ENCODE measurements at places on chromosomes 3 and 15.

DNA sequence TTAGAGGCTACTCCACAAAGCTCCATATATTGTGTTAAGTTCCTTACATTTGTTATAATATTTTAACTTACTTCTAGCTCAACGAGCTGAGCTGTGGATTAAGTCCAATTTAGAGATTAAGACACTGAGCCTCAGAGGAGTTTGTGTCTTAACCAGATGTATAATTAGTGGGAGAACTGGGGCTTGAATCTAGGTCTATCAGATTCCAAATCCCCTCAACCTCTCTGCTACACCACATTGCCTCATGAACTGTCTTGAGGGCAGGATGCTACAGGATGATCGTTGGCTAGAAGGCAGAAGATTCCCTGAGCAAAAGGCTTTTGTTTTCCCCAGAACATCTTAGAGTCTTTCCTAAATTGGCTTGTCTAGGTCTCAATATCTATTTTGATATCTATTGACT is 890.8 kb downstream of the NAALADL2 start:
- no peak for DNase-seq

DNA sequence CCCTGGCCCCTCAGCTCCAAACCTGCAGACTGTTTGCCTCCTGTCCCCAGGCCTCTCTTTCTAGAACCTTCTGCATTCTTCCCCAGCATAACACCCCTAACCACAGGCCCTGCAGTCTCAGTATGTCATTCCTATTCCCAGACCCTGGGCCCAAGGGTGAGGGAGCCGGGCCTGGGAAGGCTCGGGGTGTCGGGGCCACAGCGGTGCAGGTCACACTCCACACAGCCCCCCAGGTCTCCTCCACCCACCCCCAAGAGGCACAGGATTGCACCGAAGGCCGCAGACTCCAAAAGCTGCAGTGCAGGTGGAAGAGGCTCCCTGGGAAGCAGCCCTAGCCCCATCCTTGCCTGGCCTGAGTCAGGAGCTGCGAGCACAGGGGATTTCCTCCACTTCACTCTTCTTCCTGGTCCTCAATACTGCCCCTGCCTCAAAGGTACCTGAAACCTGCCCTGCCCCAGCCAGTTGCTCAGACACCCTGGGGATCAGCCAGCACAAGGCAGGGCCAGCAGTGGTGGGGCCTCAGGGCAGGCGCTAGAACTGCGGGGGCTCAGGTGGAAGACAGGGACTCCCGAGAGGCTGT is 31.1 kb downstream of the TNK2 start:
- DNase-seq = no peak

DNA sequence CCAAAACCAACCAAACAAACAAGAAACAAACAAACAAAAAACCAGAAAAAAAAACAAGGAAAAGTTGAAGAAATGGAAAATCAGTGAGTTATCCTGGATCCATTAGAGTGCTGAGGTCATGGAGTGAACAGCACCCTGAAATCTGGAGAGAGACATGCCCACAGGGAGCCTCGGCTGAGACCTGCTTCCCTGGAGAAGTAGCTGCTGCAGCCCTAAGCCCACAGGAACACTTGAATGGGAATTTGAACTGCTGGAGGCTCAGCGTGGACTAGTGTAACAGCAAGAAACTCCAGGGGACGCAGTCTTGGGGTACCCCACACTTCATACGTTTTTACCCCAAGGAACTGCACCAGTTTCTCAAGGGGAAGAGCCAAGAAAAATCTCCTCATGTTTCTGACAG is 144.1 kb upstream of the UBE3A start:
- DNase-seq = no peak

DNA sequence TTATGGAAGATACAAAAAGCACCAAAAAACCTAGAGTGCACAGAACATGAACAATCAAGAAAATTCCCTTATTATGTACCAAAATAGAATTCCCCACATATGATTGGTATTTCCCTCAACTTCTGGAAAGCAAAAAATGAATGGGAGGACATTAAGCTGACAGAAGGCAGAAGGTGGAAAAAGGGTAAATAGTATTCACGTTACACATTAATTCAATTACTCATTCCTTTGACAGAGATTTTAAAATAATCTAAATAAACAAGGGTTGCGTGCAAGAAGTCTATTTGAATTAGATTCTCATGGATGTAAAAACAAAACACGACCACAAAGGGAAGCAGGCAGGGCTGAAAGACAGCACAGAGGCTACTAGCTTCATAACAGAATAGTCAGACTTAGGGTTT is 260.5 kb upstream of the ZPLD1 start:
- no peak for DNase-seq

DNA sequence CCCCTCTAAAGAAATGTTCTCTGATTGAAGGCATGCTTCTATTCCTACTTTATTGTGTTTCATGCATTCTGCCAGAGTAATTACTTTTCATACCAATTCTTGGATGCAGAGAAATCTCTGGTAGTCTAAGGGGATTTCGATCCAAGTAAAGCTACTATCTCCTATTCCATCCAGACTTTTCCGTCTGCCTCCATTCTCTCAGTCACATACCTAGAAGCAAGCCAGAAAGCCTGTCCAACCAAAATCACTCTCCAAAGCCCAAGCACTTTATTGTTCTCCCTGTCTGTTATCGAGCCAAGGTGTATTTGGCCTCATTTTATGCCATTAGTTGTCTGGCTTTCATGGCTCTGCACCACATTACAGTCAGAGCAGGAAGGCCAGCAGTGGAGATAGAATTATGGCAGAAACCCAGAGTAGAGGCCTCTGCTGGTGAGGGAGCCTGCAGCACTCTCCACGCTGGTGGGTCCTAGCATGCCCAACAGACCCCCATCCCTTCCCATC is 95.9 kb downstream of the SLC49A4 start:
- no peak for DNase-seq

DNA sequence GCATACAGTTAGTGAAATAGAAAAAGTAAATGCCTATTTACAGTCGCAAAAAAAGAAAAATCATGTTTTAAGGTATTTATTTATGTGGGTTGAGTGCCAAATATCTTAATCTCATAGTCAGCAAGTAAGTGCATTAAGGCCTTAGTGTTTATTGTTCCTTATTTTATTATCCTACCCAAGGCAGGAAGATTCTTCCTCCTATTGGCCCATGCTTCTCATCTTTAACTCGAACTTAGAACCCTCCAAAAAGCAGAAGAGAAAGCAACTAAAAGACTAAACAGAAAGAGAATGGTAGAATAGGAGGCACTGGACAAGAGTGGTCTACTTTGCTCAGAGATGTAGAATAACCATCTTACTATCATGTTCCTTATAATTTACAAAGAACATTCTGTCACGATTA is 7.5 kb downstream of the RFX7 start:
- DNase-seq = no peak

- DNase-seq = no peak
Observed at GRCh38 chr3:25021816-25022215, 406.2 kb upstream of the RARB start.

GRCh38 chr3:30547716-30548115 is 58.7 kb upstream of the TGFBR2 start:
- DNase-seq = no peak

GRCh38 chr3:66753670-66754069 is 244.4 kb upstream of the KBTBD8 start:
- no peak for DNase-seq

- DNase-seq = no peak
Observed at GRCh38 chr3:23653647-23654525, 151.9 kb upstream of the UBE2E1 start.

- no peak for DNase-seq
Observed at GRCh38 chr15:63057468-63058345, 15.2 kb downstream of the TPM1 start.

DNA sequence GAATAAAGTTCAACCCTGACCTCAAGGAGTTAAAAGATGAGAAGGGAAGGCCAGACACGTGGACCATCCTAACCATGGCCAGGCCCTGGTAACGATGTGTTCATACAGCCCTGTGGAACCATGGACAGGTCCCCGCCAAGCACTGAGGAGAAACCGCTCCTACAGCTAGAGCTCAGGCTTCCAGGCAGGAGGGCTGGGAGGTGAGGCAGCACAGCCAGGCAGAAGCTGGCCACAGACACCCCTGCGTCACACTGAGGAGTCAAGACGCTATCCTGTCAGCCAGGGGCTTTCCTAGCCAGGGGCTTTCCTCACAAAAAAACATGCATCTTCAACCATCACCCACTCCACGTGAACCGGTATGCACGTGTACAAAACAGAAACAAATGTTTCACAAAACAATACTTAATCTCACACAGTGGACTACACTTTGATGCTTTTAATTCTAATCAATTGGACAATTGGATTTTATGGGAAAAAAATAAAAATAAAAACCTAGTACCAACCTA is 73.2 kb downstream of the TBC1D2B start:
- no peak for DNase-seq

DNA sequence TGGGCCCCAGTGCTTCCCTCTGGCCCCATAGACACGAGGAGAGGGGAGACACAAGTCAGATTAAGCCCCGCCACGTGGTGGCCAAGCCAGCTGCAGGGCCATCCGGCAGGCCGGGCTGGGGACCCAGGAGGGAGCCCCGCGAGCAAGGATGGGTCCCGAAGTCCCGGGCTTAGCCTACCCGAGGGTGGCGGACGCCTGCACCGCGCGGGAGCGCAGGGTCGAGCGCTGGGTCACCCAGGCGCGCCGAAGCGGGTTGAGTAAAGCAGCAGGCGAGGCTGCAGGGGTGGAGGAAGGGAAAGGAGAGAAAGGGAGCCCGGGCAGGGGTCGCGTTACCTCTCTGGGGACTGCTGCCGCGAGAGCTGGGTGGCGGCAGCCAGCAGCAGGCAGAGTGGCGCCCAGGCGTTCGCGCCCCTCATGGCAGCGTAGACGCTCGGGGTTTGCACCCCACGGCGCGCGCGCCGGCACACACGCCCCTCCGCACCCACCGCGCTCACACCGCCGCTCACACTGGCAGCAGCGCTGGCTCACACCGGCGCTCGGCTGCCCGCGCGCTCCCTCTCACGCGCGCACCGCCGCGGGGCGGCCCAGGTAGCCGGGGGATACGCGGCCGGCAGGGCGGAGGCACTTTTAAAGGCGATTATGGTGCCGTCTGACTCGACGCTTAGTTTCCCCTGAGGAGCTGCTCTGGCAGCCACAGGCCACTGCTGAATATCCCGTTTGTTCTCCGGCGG is at the start of gene PCOLCE2:
TSS of gene PCOLCE2 (minus strand) at position 603 of the 731 bp plus-strand sequence. CDS start at position 416, 187 bp downstream.
- peak; percentile 56 for DNase-seq

GRCh38 chr3:187777331-187777941 is 32.2 kb upstream of the BCL6 start:
- peak; percentile 62 for DNase-seq

DNA sequence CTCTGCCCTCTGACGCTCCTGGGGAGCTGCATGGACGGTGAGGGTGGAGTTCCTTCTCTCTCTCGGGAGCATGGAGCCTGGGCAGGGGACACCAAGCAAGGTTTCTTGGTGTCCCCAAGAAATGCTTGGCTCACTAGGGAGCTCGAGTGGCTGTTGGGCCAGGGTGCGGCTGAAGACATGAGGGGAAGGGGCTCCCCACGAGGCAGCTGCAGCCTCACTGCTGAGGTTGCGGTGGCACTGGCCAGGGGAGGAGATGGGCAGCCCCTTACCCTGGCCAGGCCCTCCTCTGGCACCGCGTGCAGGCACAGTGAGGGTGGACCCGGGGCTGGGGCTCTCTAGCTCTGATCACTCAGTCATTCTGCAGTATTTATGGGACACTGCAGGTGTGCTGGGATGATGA is 43.5 kb upstream of the SLC41A3 start:
- DNase-seq = peak; percentile 5

GRCh38 chr3:41848753-41849574 is 112.9 kb downstream of the ULK4 start:
- DNase-seq = no peak

DNA sequence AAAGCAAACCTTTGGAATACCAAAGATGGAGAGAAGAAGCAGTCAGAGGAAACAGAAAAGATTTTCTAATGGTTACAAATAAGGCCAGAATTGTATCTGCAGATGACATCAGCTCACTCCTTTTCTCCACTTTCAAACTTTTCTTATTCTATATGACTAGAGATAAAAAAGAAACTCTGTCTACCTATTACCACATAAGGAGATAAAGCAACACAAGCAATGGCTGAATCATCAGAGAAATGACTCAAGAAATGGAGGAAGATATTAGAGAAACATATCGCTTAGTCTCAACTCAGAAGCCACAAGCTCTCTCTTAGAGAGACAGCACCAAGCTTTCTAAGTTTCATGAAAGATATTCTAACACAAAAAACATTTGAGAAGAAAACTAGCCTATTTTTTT is 784.0 kb downstream of the ZPLD1 start:
- DNase-seq = no peak

- peak; percentile 62 for DNase-seq
Observed at GRCh38 chr3:9808345-9809037, 1.6 kb upstream of the TTLL3 start.

GRCh38 chr15:55060836-55061235 is 135.9 kb downstream of the RSL24D1 start:
- DNase-seq = no peak

DNA sequence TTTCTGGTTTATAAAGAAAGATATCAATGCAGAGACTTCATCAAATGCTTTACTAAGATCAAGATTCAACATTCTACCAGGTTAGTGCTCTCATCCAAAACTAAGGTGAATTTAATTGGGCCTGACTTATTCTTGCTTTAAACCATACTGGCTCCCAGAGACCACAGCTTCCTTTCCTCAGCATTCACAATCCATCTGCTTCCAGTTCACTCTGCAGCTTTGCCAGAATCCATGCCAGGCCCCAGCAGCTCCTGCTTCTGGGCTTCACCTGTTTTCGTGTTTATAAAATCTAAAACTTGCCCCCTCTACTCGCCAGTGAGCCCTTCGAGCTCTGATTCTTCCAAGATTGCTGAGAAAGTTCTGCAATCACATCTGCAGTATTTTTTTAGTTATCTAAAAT is 2.3 kb downstream of the CPB1 start:
- DNase-seq = no peak

DNA sequence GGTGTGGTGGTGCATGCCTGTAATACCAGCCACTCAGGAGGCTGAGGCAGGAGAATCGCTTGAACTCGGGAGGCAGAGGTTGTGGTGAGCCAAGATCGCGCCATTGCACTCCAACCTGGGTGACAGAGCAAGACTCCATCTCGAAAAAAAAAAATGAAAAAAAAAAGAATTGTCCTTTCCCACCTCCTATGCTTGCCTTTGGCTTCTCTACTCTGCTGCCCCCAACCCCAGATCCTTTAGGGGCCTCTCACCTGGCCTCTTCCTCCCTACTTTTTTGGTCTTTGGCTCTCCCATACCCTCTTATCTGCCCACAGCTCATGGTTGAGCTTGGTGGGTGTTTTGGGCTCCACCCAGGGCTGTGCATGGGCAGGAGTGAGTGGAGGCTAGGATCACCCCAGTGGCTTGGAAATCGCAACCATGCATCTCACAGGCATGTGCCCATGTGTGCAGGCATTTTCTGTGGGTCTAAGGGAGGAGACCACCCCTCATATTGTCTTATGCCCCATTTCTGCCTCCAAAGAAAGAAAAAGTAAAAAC is 2.1 kb upstream of the SHISA5 start:
- DNase-seq = no peak

GRCh38 chr15:54373332-54373731 is 395.1 kb downstream of the UNC13C start:
- DNase-seq = no peak

DNA sequence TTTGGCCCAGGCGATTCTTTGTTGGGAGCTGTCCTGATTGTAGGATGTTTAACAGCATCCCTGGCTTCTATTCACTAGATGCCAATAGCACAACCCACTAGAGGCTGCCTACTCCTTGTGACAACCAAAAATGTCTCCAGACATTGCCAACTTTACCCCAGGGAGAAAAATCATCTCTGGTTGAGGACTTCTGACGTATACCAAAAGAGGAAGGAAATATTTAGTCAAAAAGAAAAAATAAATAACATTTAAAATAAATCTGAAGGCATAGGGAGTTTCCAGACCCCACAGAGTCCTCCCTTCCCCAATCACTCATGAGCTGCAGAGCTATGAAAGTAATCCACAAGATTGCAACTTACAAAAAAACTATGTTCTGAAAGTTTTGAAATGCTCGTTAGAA is 61.0 kb downstream of the MECOM start:
- no peak for DNase-seq

All from activated T-cell treated with anti-CD3 and anti-CD28 coated beads, Interleukin-2, amount 50 U/mL, for 24 hours (primary cell).